Kidney epithelial cell (primary cell): ENCODE measurements at places on chromosomes 12 and 14.

GRCh38 chr12:118999107-118999506 is 17.8 kb downstream of the SRRM4 start:
- DNase-seq, result no peak

DNA sequence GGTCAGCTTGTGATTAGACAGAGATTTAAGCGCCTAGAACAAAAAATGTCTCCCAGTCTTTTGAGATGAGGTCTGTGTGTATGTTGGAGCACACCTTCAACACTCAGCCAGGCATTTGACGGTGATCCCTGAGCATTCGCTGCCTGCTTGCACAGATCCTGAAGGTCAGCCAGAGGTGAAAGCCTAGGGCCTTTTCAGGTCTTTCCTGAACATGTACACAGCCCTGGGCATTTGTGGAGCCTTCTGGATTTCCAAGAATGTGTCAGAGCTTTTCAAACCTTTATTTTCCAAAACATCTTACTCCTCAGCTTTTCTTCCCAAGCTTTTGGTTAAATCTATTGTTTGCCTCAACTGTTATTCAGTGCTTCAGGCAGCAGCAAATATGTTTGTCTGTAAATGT is 59.1 kb upstream of the AMN start:
- DNase-seq, result no peak

DNA sequence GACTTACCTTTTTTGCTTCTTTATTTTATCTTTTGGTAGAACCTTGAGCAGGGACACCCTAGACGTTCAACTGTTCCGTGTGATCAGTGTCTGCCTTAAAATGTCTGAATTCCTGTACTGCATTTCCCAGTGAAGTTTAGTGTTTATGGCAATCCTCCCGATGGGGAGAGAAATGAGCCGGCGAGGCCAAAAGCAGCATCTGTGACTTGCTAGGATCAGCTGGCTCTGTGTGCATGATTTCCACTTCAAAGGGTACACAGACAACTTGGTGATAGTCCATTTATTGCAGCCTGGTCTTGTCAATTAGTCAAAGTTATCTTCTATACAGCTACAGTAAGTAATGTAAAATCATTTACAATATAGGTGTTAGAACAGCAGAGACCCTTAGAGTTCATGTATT is 768.5 kb downstream of the DIO2 start:
- DNase-seq, result no peak

DNA sequence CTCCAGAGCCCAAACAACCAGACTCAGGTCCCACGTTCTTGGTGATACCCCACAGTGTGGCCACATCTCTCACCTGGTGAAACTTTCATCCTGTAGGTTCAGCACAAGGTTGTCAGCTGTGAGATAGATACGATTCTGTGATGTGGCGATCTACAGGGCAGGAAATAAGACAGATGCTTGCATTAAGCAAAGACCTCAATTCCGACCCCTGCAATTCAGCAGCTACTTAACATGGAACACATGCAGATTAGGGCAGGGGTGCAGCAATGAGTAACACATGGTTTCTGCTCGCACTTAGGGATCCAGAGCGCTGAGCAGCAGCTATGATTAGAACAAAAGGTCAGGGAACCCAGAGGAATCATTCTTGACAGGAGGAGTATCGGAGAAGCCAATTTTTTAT is 4.1 kb downstream of the PHB2 start:
- DNase-seq, result no peak

DNA sequence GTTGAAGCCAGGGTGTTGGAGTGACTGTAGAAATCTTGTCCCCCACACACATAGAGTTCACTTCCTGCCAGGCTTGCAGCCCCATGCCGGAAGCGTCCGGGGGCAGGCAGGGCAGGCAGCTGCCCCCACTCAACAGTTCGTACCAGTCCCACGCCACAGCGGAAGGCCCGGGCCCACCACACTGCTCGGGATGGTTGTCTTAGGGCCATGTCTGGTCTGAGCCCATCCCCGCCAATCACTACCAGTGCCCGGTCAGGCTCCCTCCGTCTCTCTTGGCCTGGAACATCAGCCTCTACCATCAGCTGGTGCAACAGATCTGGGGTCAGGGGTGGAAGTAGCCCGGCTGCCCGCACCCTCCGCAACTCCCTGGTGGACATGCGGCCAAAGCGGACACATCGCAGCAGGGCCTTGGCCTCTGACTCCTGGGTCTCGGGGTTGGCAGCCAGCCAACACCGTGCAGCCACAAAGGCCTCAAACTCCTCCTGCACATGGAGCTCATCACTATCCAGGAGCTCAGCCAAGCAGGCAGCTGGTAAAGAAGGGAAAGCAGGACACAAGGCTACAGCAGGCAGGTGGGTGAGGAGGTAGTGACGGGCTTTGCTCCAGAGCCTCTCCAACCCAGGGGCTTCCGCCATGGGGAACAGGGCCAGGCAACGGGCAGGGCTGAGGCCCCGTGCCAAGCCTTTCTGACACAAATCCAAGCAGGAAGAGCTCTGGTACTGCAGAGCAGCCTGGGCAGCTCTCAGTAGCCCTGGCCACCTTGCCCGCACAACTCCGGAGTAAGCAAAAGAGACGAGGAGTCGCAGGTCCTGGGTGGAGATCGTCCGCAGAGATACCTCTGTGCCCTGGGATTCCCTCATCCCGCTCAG is 5.9 kb downstream of the KLHL33 start:
- DNase-seq, result no peak

GRCh38 chr12:85632390-85632789 is 203.8 kb downstream of the RASSF9 start:
- DNase-seq, result no peak

DNA sequence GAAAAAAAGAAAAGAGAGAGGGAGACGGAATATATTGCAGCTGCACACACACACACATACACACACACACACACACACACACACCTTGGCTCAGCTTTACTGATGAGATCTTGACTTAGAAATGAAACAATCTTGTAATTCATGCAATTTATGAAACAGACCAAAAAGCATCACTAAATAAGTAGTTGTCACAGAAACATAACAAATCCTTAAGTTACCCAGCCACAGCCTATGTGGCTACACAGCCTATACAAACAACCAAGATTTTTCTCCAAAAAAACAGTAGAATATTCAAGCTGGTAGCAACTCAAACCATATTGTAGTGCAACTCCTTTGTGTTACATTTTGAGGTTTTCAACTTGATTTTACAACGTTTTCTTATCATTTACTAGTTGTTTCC is 37.9 kb upstream of the GNG2 start:
- no peak for DNase-seq

DNA sequence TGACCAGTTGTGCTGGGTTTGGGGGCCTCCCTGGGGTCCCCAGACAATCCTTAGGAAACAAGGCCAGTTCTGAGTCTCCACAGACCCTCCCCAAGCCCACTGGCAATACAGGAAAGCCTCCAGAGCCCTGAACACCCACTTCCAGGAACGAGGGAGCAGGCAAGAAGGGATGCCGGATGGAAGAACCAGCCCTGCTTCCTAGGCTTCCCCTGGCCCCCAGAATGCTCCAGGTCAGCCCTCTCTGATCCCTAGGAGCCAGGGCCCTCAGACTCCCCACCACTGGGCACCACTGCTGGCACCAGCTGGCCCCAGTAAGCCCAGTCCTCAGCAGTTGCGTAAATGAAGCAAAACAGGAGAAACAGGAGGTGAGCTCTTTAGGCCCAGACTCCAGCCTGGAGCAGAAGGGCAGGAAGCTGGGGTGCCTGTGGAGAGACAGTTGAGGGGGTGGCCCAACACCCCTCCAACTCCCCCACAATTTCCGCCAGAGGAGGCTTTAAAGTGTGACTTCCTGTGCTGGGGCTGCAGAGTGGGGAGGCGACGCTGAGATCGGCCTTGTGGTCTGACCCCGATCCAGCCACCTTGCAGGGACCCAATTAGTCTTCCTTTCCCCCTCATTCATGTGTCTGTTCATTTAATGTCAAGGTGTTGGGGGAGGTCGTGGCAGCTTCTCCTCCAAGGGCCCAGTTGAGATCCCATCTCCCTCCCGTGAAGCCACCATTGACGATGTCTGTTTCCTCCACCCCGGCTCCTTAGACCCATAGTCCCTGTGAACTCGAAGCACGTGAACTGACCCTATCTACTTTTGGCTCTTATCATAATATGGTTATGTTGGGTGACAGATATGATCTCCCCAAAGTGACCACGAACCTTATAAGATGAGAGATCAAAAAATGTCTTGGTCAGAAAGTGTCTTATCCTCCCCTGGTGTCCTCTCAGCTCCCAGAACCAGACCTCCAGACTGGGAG is 4.7 kb downstream of the TNFRSF1A start:
- no peak for DNase-seq

- no peak for DNase-seq
These were observed 18.8 kb downstream of the C12orf43 start for GRCh38 chr12:120997448-120997847.
